ENCODE measurements at places on chromosomes 2 and 18. TPM values are rescaled to one million over a fixed set of nuclear protein-coding genes. Genes with fewer than 3 reads are reported as not detected.

CHN1 gene
- 203 TPM for total RNA-seq

TUBA3E gene
- not detected for total RNA-seq

ENOSF1 gene
- total RNA-seq = 23.3 TPM

GRCh38 chr2:204611017-204611631 is 65.8 kb downstream of the PARD3B start:
- DNase-seq = no peak

DNA sequence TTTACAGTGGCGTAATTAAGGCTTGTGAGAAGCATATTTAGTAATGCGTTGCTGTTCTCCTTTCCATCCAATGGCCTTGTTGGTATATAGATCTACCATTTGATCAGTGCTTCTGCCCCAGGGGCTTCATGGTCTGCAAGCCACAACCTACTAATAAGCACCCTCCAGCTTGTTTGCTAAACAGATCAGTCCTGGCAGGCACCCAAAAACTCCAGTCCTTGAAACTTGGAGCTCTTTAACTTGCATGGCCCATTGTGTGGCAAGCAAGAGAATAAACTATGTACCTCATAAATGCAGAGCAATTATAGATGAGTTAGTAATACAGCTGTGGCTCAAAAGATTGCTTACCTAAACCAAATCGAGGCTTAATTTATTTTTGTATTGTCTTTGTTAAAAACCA is 158.5 kb downstream of the FTCDNL1 start:
- DNase-seq = no peak
